ENCODE measurements at places on chromosomes 16 and 17.

DNA sequence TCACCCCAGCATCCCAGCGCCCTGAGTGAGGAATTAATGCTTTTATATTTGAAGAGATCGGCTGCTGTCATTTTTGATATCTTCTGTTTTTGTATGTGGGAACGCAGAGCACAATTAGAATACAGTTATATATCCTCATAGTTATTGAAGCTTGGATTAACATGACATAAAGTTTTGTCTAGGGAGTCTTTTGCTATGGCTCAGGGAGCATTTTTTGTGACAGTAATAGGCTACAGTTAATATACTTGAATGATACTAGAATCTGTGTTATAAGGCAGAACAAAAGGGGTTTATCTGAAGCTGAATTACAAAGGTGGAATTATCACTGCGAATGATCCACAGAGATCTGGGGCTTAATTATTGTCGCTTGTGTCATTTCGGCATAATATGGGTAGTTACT lies 239.4 kb downstream of the MSI2 start:
- no peak for DNase-seq

DNA sequence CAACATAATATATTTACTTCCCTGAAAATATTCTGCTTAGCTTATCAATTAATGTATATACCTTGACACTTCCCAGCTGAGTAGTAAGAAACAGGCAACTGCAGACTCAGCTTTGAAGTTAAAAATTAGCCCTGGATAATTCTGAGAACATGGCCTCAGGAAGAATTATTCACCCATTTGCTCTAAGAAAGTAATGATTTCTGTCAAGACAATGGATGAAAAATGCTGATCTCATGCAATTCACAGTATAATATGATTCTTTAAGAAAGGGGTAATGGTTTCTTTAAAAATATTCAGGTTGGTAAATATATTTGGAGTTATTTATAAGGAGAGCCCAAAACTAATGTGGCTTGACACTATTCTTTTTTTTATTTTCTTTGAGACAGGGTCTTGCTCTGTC lies 88.8 kb downstream of the CACNG1 start:
- no peak for DNase-seq

DNA sequence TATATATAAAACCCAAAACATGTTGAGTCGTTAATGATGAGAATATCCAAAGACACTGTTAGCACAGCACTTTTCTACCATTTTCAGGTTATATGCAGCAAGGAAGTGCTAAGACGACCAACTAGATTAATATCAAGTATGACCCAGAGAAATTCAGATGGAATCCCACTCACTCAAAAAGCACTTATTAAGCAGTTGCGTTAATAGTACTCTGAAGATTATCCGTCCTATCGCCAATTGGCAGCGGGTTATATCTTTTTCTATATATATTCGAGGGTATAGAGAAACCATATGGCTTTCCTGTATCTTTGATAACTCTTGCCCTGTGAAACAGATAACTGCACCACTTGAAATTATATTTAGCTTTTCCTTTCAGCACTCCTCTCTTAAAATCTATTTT lies 1.1 kb downstream of the CRLF3 start:
- DNase-seq = no peak

- DNase-seq = no peak
Observed at GRCh38 chr16:35687071-35687470, 2227.7 kb downstream of the TP53TG3F start.

DNA sequence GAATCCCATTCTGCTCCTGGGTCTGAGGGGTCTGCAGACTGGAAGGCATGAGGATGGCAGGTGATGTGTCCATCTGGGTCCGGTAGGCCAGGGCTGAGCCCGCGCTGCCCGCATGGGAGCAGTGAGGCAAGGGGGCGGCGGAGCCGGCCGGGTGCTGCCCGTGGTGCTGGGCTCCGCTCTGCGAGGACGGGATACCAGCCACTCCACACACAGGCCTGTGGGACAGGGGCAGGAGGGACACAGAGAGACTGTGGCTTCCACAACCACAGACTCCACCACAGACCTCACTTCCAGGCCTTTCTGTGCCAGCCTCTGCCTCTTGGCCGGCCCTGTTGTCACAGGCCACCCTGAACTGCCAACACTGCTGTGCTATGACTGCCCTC lies 25.4 kb downstream of the MAP1LC3B start:
- no peak for DNase-seq

GRCh38 chr17:11999696-12000095 lies 2.4 kb upstream of the ZNF18 start:
- no peak for DNase-seq

GRCh38 chr16:20899477-20900298 lies 470 bp downstream of the DCUN1D3 start:
- DNase-seq = no peak

DNA sequence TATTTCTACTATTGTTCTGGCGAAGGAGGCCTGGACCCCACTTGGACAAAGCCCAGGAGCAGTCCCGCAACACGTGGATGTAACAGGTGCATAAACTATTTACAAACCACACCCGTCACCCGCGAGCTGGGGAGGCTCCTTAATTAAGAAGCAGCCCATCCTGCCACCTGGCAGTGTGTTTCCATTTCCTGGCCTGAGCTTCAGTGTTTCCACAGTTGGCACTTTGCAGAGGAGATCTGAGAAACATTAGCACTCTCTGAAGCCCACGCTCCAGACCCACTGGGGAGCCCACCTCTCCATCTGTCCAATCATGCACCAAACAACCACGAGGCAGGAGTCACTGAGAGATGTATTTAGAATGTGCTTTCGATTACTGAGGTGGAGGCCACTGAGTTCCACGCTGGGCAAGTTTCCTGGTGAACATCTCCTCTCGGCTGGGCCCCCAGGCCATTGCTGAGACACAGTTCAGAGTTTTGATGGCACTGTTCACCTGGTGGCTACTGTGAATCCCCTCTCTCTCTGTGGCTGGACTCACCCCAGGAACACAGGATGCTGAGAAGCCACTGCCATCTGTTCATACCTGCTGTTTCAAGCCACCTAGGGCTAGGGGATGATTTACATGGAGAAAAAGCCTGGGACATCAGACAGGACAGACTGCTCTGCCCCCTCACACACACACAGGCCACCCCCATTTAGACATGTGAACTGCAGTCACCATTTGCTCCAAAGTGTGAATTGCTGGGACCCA lies 129.1 kb downstream of the AIPL1 start:
- no peak for DNase-seq

DNA sequence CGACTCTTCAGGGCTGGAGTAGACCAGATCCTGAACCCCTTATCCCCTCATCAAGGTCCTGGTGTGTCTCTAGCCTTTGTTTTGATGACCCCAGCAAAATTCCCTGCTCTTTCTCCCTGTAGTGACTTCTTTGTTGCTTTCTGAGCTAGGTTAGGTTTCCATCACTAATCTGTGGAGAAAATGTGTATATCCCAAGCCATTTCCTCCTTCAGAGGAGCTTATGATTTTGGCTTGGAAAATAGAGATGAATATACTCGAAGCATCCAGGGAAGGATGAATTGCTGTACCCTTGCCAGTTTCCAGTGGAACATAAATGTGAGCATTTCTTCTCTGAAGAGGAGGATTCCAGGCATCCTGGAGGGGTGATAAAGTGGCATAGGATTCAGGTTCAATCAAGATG lies 55.8 kb downstream of the KSR1 start:
- DNase-seq = no peak

- no peak for DNase-seq
Observed at GRCh38 chr17:19574956-19575355, 41.3 kb downstream of the SLC47A1 start.

DNA sequence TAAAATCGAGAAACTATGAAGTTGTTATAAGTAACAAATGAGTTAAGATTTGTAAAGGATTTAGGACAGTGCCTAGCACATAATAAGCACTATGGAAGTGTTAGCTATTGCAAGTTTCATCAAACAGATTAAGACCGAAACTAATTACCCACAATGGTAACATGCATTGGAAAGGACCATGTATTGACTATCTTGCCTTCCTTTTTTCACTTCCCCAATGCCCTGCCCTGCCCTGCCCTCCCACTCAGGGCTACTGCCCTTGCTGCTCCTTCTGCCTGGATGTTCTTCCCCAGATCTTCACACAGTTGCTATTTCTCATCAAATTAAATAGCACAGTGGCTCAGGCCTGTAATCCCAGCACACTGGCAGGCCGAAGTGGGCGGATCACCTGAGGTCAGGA lies 202.1 kb upstream of the PSMD7 start:
- no peak for DNase-seq

- DNase-seq = no peak
Observed at GRCh38 chr17:74243013-74243755, 29.8 kb downstream of the TTYH2 start.

DNA sequence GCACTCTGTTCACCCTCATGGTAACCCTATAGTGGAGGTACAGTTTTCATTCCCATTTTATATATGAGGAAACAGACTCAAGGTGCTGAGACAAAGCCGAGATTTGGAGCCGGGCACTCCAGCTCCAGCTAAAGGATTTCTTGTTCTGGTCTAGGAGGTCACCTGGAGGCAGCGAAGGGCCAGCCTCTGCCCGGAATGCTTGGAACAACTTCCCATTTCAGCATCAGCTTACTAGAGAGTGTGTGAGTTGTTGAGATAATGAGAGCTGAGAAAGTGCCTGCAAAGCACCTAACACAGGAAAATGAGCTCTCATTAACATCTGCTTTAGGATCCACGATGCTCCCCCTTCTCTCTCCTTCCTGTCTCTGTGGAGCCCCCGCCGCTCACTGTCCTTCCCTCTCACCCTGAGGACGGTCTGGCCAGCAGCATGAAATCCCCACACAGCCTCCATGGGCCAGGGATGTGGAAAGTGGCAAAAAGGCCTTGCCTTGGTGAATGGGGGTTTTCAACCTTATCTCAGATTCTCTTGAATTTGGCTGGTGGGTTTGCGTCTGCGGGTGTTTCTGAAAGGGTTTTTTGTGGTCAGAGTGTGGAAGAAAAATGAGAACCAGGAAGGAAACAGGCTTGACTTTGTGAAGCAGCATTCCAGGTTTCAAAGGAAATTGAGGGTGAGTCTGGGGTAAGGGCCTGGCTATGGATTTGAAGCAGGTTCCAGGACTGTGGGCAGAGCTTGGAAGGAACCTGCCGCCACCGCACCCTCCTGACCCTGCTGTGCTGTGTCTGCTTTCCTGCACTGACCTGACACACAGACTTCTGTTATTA lies 178.7 kb downstream of the FOXL1 start:
- DNase-seq = no peak

GRCh38 chr16:19678804-19679203 lies 39.2 kb downstream of the KNOP1 start:
- no peak for DNase-seq

- DNase-seq = no peak
Observed at GRCh38 chr17:72165867-72166439, 45.1 kb downstream of the SOX9 start.

- DNase-seq = no peak
Observed at GRCh38 chr17:57995076-57995956, 7.3 kb upstream of the VEZF1 start.

GRCh38 chr17:80512233-80512632 lies 32.4 kb upstream of the RPTOR start:
- DNase-seq = no peak

- no peak for DNase-seq
Observed at GRCh38 chr17:28763137-28763799, 19.5 kb downstream of the TRAF4 start.

- no peak for DNase-seq
Observed at GRCh38 chr17:44887971-44888954, 11.0 kb downstream of the EFTUD2 start.

DNA sequence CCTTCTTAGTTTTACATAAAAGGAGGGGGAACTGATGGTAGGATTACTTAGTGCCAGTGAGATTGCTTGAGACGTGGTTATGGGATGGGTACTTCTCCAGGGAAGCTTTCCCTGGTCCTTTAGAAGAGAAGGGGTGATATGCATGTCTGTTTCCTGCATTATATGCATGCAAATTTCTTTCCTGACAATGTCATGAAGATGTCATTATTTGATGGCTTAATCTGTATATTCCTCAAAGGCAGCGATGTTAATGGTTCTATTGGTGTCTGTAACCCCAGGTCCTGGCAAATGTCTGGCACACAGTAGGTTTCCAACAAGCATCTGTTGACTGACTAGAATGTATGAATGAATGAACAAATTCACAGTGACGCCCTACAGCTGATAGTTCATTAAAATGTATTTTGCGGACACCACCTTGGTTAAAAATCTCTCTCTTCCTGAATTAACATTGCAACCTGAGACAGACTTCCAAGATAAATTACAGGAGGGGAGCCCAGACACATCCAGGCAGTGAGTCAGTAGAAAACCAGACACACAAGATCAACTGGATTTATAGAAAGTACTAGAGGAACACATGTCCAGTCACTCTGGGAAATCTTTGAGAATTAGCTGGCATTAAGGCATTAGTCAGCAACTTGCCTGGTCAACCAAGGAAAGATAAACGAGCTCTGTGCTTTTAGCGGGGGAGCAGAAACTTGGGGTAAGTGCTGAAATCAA lies 293.4 kb downstream of the XYLT1 start:
- DNase-seq = no peak

DNA sequence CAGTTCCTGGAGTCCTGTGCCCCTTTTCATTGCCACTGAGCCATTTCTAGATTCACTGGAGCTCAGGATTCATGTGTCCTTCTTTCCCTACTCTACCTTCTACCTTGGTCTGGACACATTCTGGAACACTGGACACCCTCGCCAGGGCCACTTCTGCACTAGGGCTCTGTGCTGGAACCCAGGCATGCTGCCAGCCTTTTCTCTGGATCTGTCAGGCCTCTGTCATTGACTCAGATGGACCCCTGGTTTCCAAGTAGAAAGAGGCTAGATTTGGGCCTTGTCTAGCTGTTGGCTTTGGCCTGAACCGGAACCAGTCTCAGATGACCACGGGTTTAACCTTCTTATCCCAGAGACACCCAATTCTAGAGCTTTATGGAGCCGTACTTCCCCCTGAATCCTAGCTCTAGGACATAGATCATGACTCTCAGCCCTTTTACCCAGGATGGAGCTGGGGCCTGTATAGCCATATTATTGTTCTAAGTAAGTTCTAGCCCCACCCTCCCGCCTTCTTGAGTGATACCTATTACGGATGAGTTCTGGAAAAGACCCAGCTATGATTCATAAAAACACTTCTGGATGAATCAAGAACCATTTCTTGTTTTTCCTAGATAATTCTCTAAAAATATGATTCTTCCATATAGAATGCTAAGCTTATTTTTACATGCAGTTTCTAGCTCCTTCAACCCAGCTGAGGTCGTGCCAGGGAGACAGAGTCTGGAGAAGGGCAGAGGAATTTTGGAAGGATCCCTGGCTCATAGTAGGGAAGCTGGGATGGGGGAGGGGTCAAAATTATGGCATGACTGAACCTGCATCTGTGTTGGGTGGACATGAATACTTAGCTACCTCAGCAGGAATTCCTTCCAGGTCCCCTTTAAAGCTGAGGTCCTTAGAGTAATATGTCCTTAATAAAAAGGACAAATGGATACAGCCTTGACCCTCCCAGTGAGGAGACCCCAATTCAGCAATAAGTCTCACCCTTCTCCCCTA lies 1.1 kb upstream of the CHRNB1 start:
- DNase-seq = no peak

DNA sequence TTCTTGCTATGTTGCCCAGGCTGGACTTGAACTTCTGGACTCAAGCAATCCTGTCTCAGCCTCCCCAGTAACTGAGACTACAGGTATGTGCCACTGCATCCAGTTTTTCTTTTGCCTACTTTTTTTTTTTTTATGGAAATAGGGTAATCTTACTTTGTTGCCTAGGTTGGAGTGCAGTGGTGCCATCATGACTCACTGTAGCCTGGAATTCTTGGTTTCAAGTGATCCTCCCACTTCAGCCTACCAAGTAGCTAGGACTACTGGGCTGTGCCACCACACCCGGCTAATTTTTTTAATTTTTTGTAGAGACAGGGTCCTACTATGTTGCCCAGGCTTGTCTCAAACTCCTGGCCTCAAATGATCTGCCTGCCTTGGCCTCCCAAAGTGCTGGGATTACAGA lies 10.0 kb downstream of the LRRC36 start:
- DNase-seq = no peak

- no peak for DNase-seq
Observed at GRCh38 chr16:89084411-89084810, 9.2 kb upstream of the ACSF3 start.

Measured in stimulated activated CD4-positive, alpha-beta T cell treated with anti-CD3 and anti-CD28 coated beads, TNF-alpha, amount 100 ng/mL, for 1 hour (primary cell).